ENCODE measurements at places on chromosomes 3 and 15. TPM values are rescaled to one million over a fixed set of nuclear protein-coding genes. Genes with fewer than 3 reads are reported as not detected.

- no peak for DNase-seq
These were observed 40.5 kb upstream of the B3GNT5 start for GRCh38 chr3:183212565-183212964.

DNA sequence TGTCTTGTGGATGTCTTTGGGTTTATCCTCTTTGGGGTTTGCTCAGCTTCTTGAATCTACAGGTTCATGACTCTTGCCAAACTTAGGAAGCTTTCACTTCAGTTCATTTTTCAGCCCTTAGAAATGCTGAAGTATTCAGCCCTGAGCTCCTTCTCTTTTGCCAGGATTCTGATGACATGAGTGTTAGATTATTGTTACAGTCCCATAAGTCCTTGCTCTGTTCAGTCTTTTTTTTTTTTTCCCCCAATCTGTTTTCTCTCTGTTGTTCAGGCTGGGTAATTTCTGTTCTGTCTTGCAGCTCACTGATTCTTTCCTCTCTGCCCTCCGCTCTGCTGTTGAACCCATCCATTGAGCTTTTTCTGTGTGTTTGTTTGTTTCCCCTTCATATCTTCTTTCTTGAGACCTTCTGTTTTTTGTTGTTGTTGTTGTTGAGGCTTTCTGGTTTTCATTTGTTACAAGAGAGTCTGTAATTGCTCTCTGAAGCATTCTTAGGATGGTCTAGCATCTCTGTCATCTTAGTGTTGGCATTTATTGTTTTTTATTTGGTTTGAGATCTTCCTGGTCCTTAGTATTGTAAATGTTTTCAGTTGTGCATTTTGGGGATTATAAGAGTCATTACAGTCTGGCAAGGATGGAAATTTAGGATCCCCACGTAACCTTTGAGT is 18.4 kb downstream of the LRCH3 start:
- no peak for DNase-seq

GRCh38 chr15:39413558-39413957 is 167.3 kb upstream of the THBS1 start:
- no peak for DNase-seq

GRCh38 chr3:144816323-144816722 is 844.7 kb downstream of the DIPK2A start:
- DNase-seq: no peak

- no peak for DNase-seq
These were observed 50.2 kb downstream of the TRIM71 start for GRCh38 chr3:32867954-32868353.

DNA sequence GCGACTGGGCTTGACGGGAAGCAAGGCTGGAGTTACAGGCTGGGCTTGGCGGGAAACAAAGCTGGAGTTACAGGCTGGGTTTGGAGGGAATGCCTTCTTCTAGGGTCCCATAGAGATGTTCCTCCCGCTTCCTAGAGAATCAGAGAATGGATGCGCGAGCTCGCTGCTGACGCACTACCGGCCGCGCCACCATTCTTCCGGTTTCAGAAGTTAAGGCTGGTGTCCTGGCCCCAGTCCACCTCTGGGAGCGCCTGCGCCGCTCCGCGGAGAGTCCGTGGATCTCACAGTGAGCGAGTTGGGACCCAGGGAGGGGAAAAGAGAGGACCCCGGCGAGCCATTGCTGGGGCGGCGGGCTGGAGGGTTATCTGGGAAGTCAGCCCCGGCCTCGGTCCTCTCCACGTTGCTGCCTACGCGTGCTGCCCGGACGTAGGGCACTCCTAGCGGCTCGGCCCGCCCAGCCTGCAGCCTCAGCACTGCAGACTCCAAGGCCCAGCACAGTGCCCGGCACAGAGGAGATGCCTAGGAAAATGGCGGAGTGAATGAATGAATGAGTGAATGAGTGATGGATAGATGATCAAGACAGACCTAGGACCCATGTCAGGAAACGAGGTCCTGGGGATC is at the start of gene ZNF502:
TSS of gene ZNF502 (plus strand) at position 206 of the 621 bp plus-strand sequence. CDS start 7,602 bp downstream, outside the sequence.
- DNase-seq: peak; percentile 74

- DNase-seq: no peak
These were observed 52.7 kb downstream of the NFKBIZ start for GRCh38 chr3:101902041-101902440.

CD96 gene
- total RNA-seq: not detected

THRB gene
- 3.9 TPM for total RNA-seq

GLDN gene
- 0.50 TPM for total RNA-seq
